Heart right ventricle (tissue), 16 donors: ENCODE measurements at places on chromosomes 16 and 17. TPM values are rescaled to one million over a fixed set of nuclear protein-coding genes. Genes with fewer than 3 reads are reported as not detected.

PDIA2 gene
- total RNA-seq: 4.9 TPM

RGS9 gene
- 0.57 TPM for total RNA-seq

NOL3 gene
- 72.5 TPM for total RNA-seq

AIPL1 gene
- not detected for total RNA-seq

NEUROD2 gene
- not detected for total RNA-seq

TEKT1 gene
- total RNA-seq: not detected

CDH5 gene
- 71.7 TPM for total RNA-seq

DNA sequence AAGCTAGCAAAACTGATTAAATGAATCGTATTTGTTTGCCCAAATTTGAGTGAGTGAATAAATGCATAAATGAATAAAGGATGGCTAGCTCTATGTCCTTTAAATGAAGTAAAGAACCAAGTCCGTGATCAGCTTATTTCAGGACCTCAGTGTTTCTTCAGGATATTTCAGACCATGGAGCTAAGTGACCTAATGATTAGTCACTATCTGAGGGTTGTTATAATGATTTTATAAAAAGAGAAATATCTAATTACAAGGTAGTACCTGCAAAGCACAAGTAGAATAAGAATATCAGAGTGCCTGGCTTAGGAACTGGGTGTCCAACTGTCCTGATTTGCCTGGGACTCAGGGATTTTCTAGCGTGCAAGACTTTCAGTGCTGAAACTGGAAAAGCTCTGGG is 12.5 kb downstream of the KCNJ2 start:
- no peak overlapping the region for H3K4me3 ChIP-seq
- no peak for DNase-seq
- no peaks in the 10 kb centered on the region for H3K27me3 ChIP-seq
- H3K4me1 ChIP-seq: peaks cover 55% of the 10 kb centered on the region

DNA sequence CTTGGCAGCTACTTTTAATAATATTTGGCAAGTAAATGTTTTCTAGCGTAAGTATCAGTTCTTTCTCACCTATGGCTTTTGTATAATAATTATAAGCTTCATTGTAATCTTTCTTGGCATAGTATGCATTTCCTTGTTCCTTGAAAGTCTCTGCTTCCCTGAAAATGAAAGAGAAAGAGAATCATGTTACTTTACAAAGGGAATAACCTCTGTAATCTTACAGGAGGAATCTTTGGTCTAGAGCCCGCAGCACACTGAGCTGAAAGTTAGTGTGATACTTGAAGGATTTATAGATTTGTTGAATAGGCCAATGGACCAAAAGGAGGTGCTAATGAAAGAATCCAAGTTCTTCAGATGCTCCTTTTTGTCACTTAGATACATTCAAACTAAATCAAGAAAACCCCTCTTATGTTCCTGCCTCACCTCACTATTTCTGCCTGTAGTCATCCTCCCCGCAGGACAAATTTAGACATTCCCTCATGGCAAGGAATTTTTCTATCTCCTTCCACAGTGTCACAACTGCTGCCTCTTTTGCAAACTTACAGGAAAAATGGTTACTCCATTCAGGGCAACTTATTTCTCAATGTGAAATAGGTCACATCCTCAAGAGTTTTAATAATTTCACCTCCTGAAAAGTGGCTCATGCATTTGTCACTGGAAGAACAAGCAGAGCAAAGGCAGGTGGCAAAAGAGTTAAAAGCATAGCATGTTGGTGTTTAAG is 16.7 kb downstream of the DNAJC7 start:
- H3K36me3 ChIP-seq: no peaks in the 10 kb centered on the region
- H3K27ac ChIP-seq: peak overlapping the region; percentile 20
- H3K27me3 ChIP-seq: no peaks in the 10 kb centered on the region
- no peak overlapping the region for H3K4me3 ChIP-seq
- peaks cover 38% of the 10 kb centered on the region for H3K4me1 ChIP-seq

GRCh38 chr17:38333635-38334295 is 10.0 kb downstream of the GPR179 start:
- no peaks in the 10 kb centered on the region for H3K36me3 ChIP-seq
- H3K4me3 ChIP-seq: no peak overlapping the region
- no peaks in the 10 kb centered on the region for H3K4me1 ChIP-seq
- H3K27ac ChIP-seq: no peak overlapping the region

GRCh38 chr16:2773188-2773968 is 3.7 kb downstream of the ELOB start:
- H3K4me1 ChIP-seq: peaks cover 39% of the 10 kb centered on the region
- no peak overlapping the region for H3K4me3 ChIP-seq
- peaks cover 24% of the 10 kb centered on the region for H3K36me3 ChIP-seq
- no peak for DNase-seq
- no peak overlapping the region for H3K27ac ChIP-seq

GRCh38 chr17:37710344-37710886 is 34.4 kb downstream of the HNF1B start:
- H3K36me3 ChIP-seq: no peaks in the 10 kb centered on the region
- DNase-seq: no peak
- H3K4me3 ChIP-seq: no peak overlapping the region

DNA sequence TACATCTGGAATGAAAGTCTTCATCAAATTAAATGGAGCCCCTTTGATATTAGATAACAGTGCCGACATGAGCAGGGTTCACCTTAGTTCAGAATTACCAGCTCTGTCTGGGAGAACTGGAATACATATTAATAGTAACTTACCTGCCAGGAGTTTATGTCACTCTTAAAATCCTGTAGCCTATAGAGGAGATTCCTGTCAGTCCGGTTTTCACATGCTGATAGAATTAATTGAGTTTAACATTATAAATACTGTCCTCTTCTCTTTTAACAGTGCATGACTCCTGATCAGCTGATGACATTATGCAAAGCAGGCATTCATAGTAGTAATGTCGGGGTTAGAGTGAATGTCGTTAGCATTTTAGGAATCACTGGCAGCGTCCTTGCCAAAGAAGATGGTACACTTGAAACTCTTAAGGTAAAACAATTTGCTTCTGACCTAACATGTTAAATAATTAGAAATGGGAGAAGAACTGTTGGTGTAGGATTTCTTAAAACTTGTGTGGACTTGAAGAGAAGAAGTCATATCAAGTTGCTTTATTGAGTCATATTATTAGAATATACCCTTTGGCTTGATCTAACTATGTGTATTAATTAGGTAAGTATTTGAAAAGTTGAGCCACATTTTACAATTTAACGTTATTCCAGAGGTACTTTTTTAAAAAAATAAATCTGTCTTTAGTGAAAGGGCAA is 34.3 kb downstream of the HEATR3 start:
- H3K4me1 ChIP-seq: no peaks in the 10 kb centered on the region
- DNase-seq: no peak
- no peak overlapping the region for H3K4me3 ChIP-seq

DNA sequence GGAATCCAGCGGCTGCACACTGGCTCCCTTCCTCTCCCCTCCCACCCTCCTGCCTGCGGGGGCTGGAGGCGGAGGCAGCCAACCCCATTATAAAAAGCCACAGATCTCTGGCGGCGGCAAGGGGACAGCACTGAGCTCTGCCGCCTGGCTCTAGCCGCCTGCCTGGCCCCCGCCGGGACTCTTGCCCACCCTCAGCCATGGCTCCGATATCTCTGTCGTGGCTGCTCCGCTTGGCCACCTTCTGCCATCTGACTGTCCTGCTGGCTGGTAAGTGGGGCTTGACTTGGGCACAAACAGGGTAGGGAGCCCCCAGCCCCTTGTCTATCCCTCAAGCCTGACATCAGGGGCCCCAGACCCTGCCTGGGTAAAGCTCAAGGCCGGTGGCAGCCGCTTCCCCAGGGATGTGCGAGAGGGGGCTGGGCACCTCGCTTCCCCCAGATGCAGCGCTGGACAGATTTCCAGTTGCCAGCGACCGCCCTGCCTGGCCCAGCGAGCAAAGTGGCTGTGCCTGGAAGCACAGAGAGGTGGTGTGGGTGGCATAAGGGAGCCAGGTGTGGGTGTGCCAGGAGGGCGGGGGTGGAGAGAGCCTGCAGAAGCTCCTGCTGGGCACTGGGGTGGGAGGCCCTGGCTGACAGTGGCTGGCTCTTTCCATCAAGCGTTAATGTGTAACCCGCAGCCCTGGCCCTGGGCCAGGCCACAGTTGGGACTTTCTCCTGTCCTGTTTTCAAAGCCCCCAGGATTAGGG is at the start of gene CX3CL1:
Gene CX3CL1 (plus strand): TSS at position 119 of the 745 bp plus-strand sequence. CDS start 79 bp downstream, at position 198.
- H3K27me3 ChIP-seq: no peaks in the 10 kb centered on the region
- H3K36me3 ChIP-seq: no peaks in the 10 kb centered on the region
- peak within 1 kb of the TSS; percentile 96 for H3K27ac ChIP-seq

DNA sequence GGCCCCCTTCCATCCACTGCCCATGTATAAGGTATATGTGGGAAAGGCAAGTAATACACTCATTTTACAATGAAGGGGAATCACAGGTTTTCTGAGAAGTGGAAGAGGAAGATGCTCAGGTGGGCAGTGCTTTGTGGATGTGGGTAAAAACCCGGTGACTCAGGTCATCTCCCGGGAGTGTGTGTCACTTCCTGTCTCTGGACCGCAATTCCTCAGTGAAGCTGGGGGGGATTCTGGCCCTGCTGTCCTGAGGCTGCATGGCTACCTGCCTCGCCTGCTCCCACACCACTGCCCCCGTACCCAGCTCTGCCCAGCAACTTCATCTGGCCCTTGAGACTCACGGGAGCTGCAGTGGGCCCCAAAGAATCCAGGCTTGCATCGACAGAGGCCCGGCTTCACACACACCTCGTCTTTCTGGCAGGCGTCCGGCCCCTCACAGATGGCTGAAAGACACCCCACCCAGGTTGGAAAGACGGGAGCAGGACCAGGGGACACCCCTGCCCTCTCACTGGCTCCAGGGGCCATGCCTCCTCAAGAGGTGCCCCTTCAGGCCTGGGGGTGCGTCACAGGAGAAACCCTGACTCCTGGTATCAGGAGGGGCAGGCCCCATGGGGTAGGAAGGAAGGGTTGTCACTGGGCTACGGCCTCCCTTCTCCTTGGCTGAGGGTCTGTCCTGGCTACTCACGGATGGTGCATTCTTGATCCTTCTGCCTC is 882 bp downstream of the SCARF1 start:
- peak overlapping the region; percentile 82 for H3K27ac ChIP-seq
- peaks cover 58% of the 10 kb centered on the region for H3K4me1 ChIP-seq
- H3K36me3 ChIP-seq: no peaks in the 10 kb centered on the region
- peak; percentile 49 for DNase-seq
- no peaks in the 10 kb centered on the region for H3K27me3 ChIP-seq

DNA sequence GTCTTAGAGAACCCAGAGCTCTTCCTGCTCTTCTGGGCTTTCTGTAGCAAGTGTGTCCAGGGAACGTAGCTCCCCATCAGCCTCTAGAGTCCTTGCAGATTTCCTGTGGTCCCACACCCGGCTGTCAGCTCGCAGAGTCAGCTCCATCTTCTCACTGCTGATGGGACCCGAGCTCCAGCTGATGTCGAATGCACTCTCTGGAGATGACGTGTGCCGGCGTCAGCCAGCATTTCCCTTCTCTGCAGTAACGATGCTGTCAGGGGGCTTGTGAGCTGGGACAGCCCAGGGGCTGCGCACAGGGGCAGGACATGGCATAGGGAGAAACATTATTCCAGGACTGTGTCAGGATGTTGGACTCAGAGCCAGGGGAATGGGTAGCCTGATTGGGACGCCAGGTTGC is 87.8 kb downstream of the SNX29 start:
- peaks cover 25% of the 10 kb centered on the region for H3K4me1 ChIP-seq
- no peaks in the 10 kb centered on the region for H3K36me3 ChIP-seq
- no peak for DNase-seq
- H3K4me3 ChIP-seq: no peak overlapping the region
- H3K27ac ChIP-seq: no peak overlapping the region
- no peaks in the 10 kb centered on the region for H3K27me3 ChIP-seq

DNA sequence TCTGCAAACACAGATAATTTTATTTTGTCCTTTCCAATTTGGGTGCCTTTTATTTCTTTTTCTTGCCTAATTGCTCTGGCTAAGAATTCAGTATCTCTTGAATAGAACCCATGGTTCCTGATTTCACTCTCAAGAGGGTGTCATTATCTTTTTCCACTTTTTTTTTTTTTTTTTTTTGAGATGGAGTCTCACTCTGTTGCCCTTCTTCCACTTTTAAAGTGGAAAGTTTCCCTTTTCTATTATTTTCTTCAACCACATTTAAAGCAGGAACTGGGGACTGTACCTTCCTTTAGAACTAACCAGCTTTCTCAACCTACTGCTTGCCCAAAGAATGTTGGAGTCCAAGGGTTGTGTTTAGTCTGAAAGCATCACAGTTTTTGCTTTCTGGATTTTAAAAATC is 31.1 kb downstream of the SLFN11 start:
- peak overlapping the region; percentile 71 for H3K27ac ChIP-seq
- no peaks in the 10 kb centered on the region for H3K36me3 ChIP-seq
- no peak overlapping the region for H3K4me3 ChIP-seq
- H3K4me1 ChIP-seq: peaks cover 3% of the 10 kb centered on the region
- peaks cover 14% of the 10 kb centered on the region for H3K27me3 ChIP-seq
- no peak for DNase-seq

DNA sequence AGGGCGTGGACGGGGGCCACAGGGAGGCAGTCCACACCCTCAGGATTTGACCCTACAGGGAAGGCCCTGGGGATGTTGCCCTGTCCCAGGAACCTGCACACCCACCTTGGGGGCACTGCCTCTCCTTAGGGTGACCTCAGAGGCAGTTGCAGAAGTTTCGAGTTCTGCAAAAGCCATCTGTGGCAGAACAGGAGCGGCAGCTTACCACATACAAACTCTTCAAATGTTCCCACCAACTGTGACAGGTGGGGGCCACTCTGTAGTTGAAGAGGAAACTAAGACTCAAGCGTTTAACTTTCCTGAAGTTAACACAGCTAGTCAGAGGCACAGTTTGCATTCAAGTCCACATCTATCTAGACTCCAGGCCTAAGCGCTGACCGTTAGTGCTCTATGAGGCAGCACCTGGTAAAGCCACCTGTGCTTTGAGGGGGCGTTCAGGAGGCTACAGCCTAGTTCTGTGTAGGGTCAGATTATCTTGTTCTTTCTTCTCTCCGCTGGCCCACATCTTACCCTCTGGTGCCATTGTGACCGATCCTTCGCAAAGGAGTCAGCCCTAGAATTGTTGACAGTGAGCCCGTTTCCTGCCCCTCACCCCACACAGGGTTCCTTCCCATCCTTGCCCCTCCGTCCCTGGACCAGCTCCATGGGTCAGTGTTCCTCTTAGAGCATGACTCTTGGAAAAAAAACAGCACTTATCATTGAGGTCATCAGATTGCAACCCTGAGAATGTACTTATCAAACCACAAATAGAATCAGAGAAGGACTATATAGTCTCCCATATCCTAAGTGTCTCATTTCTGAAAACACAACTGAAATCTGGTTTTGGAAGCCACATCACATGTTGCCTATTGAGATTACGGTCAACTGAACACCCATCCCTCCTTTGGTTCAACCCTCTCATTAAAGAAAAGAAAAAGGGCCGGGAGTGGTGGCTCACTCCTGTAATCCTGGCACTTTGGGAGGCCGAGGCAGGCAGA is 45.4 kb downstream of the CDH1 start:
- peaks cover 17% of the 10 kb centered on the region for H3K27me3 ChIP-seq
- no peaks in the 10 kb centered on the region for H3K36me3 ChIP-seq
- no peak for DNase-seq
- no peaks in the 10 kb centered on the region for H3K4me1 ChIP-seq
- no peak overlapping the region for H3K27ac ChIP-seq

- peak; percentile 40 for DNase-seq
- peaks cover 7% of the 10 kb centered on the region for H3K36me3 ChIP-seq
- H3K27ac ChIP-seq: peak overlapping the region; percentile 92
- H3K27me3 ChIP-seq: no peaks in the 10 kb centered on the region
Observed at GRCh38 chr17:57110579-57111325, 25.7 kb downstream of the AKAP1 start.
